Right renal pelvis (tissue), 4 donors: ENCODE measurements at places on chromosomes 4 and X. TPM values are rescaled to one million over a fixed set of nuclear protein-coding genes. Genes with fewer than 3 reads are reported as not detected.

DNA sequence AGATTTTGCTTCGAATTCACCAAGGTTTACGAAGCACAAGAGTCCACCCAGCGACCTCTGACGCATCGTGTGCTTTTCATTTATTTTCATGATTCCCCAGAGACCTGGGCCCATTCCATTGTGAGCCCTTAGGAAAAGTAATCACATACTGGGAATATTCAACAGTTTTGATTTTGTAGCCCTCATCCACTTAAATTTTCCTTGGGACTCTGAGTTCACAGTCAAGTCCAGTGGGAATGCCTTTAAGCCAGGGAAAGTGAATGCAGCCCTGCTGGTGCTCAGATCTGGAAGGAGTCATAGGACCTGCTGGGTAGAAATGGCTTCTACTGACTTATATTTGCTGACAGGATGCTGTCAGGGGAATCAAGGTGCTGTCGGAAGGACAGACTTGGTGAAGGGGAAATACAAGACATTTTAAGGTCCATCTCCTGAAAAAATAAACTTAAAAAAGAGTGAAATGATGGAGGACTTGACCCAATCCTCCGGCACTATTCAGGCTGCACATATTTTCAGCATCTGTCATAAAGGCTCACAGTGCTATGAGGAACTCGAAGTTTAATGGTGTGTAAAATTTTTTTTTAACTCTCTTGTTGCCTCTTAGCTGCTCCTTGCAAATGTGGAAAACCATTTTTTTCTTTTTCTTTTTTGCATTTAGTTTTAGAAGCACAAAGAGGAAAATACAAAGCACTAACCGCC, 204.9 kb downstream of the MID1 start:
- DNase-seq = no peak

DNA sequence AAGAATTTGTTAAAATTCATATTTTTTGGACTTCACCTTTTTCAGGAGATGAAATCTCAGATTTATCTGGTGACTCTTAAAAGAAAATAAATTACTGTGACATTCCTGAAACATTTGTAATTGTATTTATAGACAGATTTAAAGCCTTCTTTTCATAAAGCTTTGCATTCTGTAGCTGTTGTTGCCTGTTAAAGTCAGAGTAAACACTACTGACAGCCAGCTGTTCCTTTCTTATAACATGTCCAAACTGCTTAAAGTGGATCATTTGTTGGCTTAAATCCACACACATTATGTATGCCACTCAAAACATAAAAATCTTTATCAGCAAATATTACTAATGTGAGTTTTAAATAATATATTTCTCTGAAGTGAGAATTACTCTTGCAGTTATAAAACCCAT, 157.5 kb downstream of the TECRL start:
- no peak for DNase-seq

DNA sequence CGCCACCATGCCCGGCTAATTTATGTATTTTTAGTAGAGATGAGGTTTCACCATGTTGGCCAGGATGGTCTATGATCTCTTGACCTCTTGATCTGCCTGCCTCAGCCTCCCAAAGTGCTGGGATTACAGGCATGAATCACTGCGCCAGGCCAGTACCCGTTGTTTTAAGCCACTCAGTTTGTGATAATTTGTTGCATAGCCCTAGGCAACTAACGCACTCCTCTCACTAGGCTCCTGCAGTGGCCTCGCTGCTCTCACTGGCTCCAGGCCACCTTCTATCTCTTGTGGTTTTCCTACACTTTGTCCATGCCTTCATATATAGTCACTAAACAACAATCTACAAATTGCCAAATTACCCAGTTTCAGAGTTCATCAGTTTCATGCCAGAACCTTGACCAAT, 58.1 kb downstream of the DCHS2 start:
- no peak for DNase-seq

GRCh38 chr4:61543976-61544375, 343.9 kb downstream of the ADGRL3 start:
- DNase-seq = no peak

DNA sequence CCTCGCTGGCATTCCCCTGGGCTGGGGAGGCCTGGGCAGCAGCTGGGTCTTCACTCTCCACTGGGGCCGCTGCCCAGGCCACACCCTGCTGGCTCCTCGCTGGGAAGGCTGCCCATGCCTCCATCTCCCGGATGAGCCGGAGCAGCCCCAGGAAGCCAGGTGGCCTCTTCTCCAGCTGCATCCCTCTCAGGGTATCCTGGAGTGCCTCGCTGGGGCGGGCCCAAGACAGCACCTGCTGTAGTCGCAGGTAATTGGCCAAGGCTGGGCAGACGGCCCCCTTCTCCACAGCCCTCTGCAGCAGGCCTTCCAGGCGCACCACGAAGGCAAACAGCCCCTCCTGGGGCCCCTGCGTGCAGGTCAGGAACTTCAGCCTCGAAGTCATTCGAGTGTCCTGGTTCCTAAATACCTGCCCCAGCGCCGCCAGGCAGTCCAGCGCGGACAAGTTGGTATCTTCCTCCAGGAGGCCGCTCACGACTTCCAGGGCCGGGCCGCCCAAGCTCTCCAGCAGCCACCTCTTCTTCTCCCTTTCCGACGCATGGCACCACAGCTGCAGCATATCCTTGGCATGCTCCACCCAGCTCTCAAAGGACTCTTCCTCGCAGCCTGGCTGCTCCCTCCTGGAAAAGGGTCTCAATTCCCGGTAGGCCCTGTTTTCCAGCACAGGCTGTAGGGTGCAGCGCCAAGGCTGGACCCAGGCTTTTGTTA, 3.7 kb downstream of the PNMA6E start:
- no peak for DNase-seq

DNA sequence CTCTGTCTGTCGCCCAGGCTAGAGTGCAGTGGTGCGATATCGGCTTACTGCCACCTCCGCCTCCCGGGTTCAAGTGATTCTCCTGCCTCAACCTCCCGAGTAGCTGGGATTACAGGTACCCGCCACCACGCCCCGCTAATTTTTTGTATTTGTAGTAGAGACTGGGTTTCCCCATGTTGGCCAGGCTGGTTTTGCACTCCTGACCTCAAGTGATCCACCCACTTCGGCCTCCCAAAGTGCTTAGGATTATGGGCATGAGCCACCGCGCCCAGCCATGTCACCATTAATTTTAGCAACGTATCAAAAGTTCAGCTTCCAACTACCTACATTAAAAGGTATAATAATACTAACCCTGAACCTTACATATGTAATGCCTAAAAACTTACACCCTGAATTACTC, 940 bp upstream of the UTP3 start:
- no peak for DNase-seq

DNA sequence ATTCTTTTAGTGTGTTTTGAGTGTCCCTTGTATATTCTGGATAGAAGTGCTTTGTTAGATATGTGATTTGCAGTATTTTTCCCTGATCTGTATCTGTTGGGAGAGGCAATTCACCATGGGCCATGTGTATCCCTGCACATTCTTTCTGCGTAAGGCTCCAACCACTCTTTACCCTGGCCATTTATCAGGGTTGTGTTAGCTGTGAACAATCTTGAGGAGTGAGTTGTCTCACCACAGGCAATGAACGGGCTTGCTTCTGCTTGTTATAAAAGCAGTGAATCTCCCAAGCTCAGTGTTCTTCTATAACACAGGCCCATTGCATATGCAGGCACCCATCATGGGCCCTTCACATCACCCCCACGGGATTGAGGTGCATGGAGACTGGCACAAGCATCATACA, 18.9 kb upstream of the SMIM10 start:
- DNase-seq = no peak

DNA sequence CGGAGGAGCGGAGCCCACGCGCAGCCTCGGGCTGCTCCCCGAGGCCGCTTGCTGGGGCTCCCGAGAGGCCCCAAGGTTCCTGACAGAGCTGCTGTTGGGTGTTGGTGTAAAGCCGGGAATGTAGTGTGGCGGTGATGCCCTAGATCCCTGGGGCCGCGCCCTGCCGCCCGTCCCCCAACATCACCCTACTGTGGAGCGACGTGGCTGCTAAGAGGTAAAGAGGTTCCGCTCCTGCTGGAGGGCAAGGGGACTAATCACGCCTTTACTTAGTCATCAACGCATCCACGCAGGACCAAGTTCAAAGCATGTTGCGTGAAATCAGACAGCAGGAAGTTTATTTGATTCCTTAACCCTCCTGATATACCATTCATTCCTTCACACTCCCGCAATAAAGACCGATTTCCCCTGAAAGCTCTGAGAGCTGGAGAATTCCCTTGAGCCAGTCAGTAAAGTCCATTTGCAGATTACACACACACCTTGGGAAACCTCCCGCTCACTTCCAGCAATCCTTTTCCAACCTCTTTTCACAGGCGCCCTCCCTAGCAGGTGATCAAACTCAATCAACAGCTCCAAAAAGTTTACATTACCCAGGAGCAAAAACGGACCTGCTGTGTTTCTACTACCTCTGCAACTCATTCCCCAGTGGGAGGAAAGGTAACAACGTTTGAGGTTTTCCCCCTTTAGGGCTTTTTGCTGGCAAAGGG, 579 bp upstream of the GABRA2 start:
- DNase-seq = no peak

GRCh38 chr4:128358913-128359279, 71.3 kb upstream of the PGRMC2 start:
- no peak for DNase-seq

DNA sequence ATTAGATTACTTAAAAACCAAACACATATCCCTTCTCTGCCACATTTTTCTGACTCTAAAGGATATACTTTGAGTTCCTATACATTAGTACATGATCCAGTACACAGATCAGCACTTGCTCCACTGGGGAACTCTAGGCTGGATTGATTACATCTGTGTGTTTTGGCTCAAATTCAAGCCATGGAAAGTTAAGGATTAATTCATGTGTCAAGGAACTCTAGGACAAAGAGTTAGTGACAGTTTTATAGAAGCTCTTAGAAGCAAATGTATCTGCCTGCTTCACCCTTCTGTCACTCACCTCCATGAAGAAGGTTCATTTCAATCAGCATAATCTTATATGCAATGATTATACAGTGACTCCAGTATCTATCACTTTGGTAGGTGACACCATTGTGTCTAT, 43.2 kb downstream of the SCFD2 start:
- DNase-seq = no peak

DNA sequence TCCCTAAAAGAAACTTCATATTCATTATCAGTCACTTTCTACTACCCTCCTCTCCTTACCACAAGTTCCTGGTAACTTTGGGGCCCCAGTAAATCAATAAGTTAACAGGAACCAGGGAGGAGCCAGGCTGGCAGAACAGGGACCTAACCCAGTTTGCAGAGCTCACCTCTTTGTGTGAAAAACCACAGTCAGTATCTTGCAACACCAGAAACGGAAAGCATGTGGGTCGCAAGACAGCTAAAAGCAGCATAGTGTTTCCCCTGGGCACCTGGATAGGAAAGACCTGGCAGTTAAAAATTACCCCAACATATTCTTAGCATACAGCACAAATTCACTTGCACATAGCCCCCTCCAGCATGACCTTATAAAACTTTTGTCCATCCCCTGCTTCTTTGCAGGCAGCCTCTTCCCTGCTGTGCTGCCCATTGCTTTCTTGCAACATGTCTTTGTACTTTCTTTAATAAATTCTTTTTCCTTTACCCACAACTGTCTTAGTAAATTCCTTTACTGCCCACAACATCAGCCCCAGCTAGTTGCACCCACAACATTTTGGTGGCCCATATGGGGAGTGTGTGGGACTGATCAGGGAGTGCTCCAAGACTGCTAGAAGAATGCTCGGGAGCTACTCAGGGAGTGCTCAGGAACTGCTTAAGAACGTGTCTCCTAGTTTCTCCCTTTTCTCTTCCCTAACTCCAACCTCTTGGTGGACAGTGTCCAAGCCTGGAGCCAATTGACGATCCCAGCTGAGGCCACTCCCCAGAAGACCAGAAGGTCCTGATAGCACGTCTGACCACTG, 83.4 kb downstream of the MSN start:
- no peak for DNase-seq

GRCh38 chrX:12374286-12374685, 236.0 kb downstream of the FRMPD4 start:
- DNase-seq = no peak

GRCh38 chrX:18941896-18942295, 42.0 kb downstream of the PHKA2 start:
- no peak for DNase-seq

DNA sequence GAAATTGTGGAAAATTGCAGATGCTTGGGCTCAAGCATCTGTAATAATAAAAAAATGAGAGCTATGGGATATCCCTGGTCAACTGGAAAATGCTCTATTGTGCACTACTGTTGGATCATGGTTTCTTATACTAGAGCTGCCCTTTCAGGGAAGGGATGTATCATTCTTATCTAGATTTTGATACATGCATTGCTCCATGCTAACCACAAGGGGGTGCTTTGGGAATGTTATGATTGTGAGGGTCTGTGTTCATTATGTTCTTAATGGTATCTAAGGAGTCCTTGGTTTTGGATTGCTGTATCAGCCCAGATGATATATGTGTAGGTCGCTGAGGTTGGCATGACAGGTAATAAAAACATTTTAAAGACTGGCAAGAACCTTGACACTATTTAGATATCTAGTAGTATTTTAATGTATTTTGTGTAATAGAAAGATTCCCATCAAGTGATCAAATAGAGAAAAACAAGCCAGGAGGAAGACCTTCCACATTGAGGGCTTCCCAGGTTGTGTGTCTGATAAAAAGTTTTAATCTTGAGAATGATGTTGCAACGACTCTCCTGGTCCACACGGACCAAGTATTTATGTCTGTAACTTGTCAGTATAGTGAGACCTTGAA, 49.2 kb upstream of the TLR2 start:
- DNase-seq = no peak

DNA sequence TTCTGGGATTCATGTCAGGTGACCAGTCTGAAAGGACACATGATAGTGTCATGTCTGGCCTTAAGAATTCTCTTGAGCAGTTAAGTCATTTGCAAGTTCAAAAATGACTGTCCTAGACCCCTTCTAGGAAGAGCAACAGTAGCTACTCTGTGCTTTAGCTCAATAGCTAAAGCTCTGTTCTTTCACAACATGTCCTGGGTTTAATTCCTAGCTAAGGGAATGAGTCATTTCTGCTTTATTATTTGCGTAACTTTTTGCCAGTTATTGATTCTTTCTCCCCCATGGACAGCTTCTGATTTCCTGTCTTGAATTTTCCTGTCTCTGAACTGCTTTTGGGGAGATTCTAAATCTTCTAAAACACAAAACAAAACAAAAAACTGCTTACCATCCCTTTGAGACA, 1055.8 kb upstream of the DIAPH2 start:
- no peak for DNase-seq

DNA sequence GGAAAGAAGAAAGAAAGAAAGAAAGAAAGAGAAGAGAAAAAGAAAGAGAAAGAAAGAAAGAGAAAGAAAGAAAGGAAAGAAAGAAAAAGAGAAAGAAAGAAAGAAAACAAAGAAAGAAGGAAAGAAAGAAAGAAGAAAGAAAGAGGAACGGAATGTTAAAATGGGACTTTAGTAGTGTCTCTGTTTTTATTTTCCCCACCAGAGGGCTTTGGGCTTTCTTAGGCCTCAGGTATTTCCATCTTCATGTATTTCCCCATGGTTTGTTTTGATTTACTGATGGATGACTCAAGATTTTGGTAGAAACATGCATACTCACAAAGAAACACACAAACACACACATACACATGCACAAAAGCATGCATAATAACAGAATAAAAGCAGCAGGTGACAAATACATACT, 181.2 kb downstream of the AFF2 start:
- no peak for DNase-seq

GRCh38 chr4:7414736-7415510, 19.8 kb downstream of the PSAPL1 start:
- DNase-seq = no peak

GRCh38 chr4:104901438-104901837, 245.2 kb upstream of the TET2 start:
- no peak for DNase-seq

Gene SLC7A11
- polyA plus RNA-seq = 1.9 TPM

Gene KCNE5
- 4.8 TPM for polyA plus RNA-seq

Gene PAGE4
- polyA plus RNA-seq = 0.90 TPM

Gene ITIH6
- polyA plus RNA-seq = 0.04 TPM

Gene DCAF4L1
- 0.19 TPM for polyA plus RNA-seq

Gene STAP1
- polyA plus RNA-seq = 0.13 TPM
